ENCODE measurements at places on chromosomes 3 and 15.

GRCh38 chr3:171175741-171176234 lies 149.3 kb upstream of the SLC2A2 start:
- DNase-seq, result no peak

DNA sequence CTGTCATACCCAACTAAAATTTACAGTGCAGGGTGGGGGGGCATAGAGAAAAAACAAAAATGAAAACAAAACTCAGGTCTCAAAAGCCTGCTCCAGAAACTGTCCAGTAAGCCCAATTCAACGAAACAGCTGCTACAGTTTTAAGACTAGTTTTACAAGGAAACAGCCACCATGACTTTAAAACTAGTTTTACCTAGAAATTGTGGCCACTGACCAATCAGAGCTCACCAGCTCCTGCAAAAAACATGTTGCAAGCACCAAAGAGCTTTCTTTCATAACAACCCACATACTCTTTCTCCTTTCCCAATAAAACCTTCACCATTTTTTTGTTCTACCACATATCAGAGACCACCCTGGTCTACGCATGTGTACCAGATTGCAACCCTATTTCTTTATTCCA lies 7.3 kb upstream of the CFAP91 start:
- peak; percentile 12 for DNase-seq

- peak; percentile 41 for DNase-seq
Observed at GRCh38 chr3:6806991-6807390, 53.9 kb upstream of the GRM7 start.

DNA sequence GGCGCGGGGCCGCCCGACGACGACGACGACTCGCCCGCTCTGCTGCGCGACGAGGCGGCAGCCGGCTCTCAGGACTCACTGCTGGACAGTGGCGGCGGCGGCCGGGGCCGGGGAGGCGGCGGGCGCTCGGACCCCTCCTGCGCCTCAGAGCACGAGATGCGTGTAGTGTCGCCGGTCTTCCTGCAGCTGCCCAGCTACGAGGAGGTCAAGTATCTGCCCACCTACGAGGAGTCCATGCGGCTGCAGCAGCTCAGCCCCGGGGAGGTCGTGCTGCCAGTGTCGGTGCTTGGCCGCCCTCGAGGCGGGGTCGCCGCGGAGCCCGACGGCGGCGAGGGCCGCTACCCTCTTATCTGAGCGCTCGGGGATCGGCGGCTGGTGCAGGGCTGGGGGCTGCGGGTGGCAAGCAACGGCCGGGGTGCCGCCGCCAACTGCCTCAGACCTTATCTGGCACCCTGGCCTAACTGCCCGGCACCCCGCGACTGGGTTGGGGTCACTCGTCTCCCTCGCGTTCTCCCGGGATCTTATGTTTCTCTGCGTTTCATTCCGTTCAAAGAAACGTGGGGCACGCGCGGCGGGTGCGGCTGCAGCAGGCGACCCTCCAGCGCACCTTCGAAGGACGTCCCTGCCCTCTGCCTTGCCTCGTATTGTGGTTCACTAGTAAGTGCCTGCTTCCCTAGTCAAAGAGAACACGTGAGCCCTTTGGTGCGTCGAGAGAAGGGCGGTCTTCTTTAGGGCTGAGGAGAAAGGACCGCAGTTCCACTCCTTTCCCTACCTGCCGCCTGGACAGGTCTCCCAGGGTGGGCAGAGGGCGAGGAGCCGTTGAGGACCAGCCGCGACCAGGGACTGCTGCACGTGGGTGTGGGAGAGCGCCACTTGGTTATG lies 1.0 kb downstream of the C3orf80 start:
- DNase-seq, result no peak

- DNase-seq, result no peak
Observed at GRCh38 chr3:61178167-61178566, 73.1 kb downstream of the FHIT start.

Measured in fibroblast of skin of right biceps (primary cell).